ENCODE measurements at places on chromosomes 16 and 17. TPM values are rescaled to one million over a fixed set of nuclear protein-coding genes. Genes with fewer than 3 reads are reported as not detected.

WNT9B gene
- not detected for total RNA-seq

HSF5 gene
- total RNA-seq: 1.7 TPM

GNAO1 gene
- 7.3 TPM for total RNA-seq

KLHDC4 gene
- 43.0 TPM for total RNA-seq

RRN3 gene
- 42.9 TPM for total RNA-seq

PITPNM3 gene
- total RNA-seq: 0.34 TPM

CCDC144A gene
- 11.1 TPM for total RNA-seq

KIF19 gene
- total RNA-seq: 0.81 TPM

PIRT gene
- not detected for total RNA-seq

RHBDL3 gene
- total RNA-seq: 0.08 TPM

KRT17 gene
- total RNA-seq: not detected

HBQ1 gene
- total RNA-seq: not detected
